NCI-H1417 treated with DMSO at 0.1 percent for 48 hours (cell line): ENCODE measurements at places on chromosomes 6 and 20.
A peak's percentile ranks its signal among the peaks of the same experiment; 100 is the strongest.

GRCh38 chr6:118298476-118299427 is 249.3 kb upstream of the PLN start:
- no peak for DNase-seq

DNA sequence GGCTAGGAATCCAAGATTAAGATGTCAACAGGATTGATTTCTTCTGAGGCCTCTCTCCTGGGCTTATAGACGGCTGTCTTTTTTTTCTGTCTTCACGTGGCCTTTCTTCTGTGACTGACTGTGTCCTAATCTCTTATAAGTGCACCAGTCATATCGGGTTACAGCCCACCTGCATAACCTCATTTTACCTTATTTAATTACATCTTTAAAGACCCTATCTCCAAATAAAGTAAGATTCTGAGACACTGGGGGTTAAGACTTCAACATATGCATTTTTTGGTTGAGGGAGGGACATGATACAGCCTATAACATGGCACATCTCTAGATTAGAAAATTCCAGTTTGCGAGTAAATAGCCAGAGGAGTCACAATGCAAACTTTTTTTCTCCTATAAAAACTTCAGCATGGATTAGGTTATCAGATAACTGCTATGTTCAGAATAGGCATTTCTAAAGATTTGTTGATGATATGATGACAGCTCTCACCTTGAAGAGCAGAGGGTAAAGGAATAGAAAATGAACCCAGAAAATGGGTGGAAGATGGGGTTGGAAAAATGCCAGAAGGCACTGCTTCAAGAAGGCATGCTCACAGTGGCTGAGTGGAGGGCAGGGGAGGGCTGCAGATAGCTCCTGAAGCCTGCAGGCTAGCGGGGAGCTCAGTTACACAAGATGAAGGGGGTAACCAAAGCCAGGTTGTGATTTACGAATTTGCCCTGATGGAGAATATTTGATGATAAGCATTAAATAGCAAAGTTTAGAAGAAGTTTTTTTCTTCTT is 8.7 kb upstream of the PDE7B start:
- DNase-seq = no peak

DNA sequence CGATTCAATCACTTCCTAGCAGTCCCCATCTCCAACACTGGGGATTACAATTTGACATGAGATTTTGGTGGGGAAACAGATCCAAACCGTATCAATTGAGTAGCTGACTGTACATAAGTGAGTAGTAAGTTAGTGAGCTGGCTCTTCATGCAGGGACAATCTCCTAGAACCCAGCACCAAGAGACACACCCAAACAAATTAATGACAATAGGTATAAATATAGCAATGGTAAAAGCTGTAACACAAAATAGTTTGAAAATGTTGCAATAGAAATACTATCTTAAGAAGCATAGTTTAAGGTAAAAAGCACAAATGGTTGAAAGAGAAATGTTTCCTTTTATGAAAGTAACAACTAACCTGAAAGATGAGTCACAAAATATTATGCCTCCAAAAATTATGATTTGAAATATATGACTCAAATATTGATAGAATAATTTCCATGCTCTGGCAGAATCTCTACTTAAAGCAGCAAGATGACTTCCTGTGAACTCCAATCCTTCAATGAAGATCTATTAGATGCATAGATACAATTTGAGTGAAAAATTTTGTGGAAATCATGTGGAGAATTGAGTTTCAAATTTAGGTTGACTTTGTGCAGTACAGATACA is 5.4 kb upstream of the SIRPB1 start:
- no peak for DNase-seq

GRCh38 chr6:113742342-113742741 is 114.8 kb upstream of the MARCKS start:
- no peak for DNase-seq

DNA sequence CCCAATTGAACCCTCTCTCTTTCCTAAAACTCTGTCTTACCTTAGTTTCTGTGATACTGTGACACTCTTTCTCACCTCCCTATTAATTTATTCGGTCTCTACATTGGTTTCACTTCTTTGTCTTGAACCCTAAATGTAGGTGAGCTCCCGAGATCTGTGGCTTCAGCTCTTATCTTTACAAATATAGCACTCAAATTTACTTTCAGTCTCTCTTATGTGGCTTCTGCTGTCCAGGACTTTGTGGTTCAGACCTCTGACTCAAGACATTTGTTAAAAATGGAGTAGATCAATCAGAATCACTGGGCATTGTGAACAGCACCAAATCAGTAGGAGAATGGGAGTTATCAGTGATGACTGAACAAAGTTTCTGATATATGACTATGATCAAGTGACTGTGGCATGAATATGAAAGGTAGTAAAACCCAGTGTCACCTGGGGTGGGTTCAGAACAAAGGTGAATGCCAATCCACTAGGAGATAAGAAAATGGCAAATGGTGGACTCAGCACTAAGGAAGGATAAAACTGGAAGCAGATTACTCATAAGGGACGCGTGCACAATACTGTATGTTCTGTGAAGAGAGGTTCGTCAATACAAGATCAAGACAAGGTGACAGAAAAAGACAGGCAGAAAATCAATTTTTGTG is 27.2 kb downstream of the IL17F start:
- DNase-seq = no peak

GRCh38 chr6:149815788-149816187 is 48.4 kb downstream of the LRP11 start:
- DNase-seq = no peak

DNA sequence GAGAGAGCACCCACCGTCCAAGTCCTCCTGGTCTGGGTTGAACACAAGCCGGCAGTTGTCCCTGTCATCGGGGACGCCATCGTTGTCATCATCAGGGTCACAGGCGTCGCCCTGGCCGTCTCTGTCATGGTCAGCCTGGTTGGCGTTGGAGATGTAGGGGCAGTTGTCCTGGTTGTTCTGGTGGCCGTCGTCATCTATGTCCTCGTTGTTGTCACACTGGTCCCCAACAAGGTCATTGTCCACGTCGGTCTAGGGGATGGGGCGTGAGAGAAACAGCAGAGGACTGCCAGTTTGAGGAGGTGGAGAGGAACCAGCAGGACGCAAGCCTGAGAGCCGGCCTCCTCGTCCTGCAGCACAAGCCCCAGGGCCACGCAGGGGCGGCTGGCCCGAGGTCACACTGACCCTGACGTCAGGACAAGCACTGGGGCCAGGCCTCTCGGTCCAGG is 28.5 kb downstream of the THBS2 start:
- no peak for DNase-seq

- no peak for DNase-seq
These were observed 104.9 kb upstream of the SYNDIG1 start for GRCh38 chr20:24364482-24364881.

DNA sequence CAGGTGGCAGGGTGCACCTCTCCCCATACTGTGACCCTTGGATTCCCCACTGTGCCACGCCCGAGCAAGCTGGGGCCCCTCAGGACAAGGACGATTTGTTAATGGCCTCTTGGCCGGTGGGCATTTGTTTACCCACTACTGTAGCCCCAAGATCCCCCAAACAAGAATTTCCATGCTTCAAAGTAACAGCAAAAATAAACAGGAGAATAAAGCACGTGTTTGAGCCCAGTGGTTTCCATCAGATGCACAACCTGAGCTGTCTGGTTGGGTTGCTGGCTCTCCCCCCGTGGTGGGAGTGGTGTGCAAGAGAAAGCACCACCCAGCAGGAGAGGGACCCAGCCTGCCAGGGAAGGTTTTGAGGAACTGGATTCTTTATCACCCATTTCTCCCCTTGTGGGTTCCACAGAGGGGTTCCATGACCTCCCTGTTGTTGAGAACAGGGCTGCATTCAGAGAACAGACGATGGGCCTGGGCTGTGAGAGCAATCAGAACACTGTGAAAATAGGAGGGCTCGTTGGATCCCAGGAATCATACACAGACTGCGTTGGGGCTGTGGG is 4.8 kb downstream of the CD93 start:
- DNase-seq = no peak

- DNase-seq = no peak
These were observed 25.4 kb downstream of the ZMYND8 start for GRCh38 chr20:47330933-47331708.

GRCh38 chr6:53543359-53544216 is 1.3 kb downstream of the GCLC start:
- DNase-seq = no peak

- DNase-seq = peak; percentile 35
These were observed 45.0 kb downstream of the SLC23A2 start for GRCh38 chr20:4956200-4956810.

DNA sequence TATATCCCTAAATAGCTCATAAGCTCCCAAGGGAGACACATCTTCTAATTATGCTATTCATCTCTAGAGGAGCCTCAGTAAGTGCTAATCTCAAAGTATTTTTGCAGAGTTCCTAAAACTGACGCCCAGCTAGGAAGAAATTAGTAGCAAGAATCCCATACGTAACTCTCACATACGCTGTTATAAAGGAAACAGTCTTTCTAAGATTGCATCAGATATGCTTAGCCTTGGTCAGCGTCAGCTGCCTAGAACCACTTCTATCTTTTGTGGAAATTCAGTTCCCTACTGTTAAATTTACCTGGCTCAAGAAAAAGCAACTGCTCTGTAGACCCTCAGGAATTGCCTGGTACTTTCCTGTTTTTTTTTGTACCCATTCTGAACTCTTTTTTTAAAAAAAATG is 13.6 kb downstream of the RIPOR2 start:
- no peak for DNase-seq

- no peak for DNase-seq
These were observed 164.7 kb upstream of the AGPAT4 start for GRCh38 chr6:161438430-161439030.

GRCh38 chr6:85412911-85413430 is 36.9 kb upstream of the NT5E start:
- no peak for DNase-seq

GRCh38 chr6:108168501-108169463 is 3.0 kb downstream of the NR2E1 start:
- peak; percentile 42 for DNase-seq

DNA sequence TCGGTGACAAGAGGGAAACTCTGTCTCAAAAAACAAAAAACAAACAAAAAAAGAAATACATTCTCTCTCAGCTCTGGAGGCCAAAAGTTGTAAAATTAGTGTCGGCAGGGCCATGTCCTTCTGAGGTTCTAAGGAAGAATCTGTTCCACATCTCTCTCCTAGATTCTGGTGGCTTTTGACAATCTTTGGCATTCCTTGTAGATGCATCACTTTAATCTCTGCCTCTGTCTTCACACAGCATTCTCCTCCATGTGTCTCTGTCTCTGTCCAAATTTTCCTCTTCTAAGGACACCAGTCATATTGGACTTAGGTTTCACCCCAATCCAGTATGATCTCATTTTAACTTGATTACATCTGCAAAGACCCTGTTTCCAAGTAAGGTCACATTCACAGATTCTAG is 9.1 kb downstream of the PPP2R5D start:
- DNase-seq = no peak

- DNase-seq = no peak
These were observed 28.5 kb downstream of the STK35 start for GRCh38 chr20:2130062-2130591.

GRCh38 chr20:34896086-34896621 is 19.7 kb downstream of the ACSS2 start:
- no peak for DNase-seq

DNA sequence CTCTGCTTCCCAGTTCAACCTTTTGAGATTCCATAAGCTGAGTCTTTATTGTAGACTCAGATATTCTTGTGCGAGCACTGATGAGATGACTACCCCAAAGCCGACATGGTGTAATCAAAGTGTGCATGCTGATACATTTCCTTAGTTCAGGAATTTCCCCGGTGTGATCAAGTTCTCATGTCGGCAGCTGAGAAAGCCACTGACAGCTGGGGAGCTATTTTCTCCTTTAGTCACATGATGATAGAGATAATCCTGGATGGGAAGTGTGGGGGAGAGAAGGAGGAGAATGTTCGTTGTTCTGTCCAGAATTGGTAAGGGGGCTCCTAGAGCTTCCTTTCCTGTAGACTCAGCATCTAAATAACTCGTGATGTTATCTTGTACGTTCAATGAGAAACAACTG is 7.7 kb upstream of the CAP2 start:
- no peak for DNase-seq
